ENCODE measurements at places on chromosomes 16 and 17.

- DNase-seq: no peak
Measured at GRCh38 chr17:19646788-19647696, 1.5 kb upstream of the ALDH3A2 start.

- no peak for DNase-seq
Measured at GRCh38 chr16:81449899-81450608, 5.4 kb downstream of the CMIP start.

DNA sequence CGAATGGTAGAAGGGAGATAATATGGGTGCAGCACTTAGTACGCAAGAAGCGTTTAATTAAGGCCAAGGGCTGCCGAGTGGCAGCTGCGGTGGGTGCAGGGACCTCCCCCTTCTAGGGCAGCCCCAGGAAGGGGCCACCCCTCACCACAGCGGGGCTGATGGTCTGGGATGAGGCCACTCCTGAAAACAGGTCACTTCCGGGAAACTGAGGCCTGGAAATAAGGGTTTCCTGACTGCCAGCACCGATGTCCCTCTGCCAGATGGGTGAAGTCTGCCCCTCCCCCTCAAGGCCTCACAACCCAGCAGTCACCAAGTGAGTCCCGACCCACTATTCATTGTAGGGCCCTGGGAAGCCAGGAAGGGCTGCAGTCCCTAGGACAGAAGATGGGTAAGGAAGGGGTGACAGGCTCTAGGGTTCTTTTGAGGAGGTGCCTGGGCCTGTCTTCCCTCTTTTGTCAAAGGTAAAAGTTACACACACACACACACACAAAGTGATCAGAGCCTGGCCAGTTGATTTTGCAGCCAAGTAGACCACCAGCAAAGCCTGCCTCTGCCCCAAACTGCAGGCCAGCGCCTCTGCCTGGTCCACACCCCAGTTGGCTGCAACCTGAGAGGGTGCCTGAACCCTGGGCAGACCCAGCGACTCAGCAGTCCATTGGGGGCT is 12.5 kb downstream of the SREBF1 start:
- no peak for DNase-seq

DNA sequence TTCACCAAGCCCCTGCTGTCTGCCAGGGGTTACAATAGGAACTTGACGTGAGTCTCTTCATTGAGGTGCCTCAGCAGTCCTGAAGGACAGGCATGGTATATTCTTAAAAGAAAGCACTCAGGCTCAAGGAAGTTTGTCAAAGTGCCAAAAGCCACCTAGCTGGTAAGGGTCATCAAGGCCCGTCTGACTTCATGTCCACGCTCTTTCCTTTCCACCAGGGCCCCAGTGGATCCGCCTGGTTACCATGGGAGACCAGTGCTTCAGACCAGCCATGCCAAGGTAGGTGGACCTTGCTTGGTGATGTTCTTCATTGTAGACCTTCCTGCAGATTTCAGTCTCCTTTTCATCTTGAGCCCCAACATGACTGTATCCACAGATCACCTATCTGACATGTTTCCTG is 27.6 kb upstream of the CCL1 start:
- no peak for DNase-seq

DNA sequence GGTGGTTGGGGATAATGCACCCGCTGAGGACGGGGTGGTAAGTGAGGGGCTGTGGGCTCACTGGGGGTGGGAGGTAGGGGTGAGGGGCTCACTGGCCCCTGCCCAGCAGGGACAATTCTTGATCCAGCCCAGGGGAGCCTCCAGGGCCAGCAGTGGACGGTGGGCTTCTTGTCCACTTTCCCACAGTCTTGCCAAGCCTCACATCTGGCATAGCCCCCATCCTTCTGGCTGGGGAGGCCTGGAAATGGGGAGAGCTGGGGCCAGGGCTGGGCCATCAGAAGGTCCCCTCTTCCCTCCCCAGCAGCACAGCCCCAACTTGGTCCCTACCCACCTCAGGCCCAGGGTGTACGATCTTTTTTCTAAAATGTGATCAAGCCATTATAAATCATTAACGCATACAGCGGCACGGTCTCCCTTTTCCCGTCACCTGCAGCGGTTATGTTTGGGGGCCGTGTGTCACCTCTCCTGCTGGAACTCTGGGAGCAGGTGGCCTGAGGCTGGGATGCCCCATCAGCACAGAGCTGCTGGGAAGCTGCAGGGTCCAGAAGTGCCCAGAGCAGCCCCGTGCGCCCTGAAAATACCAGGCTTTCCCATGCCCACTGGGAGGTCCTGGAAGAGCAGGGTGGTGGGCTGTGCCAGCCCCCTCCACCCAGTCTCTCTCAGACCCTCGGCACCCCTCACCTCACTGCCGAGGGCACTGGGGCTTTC is 7.2 kb upstream of the SETD6 start:
- no peak for DNase-seq

DNA sequence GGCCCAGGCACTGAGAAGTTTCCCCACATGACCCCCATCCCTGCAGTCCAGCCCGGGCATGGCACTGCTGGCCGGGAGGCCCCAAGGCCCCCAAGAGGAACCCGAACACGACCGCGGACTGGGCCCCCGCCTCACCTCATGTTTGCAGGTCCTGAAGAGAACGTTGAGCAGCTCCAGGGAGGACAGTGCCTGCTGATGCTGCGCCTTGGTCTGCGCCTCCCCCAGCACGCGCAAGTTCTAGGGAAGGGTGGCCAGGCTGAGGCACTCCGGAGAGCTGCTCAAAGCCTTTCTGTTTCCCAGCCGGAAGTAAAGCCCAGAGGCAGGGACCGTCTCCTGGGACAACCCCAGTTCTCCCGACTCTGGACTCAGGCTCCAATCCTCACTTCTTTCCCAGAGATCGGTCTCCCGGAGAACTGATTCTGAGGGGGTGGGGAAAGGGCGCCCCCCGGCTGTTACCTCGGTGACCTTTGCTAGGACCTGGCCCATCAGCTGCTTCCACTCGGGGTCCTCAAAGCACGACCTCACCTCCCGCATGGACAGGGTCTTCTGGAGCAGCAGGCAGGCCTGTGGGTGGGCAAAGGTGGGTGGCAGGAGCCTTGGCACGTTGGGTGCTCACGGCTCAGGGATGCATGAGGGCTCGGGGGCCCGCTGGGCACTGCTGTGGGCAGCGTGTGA is 13.7 kb downstream of the MYBBP1A start:
- no peak for DNase-seq

- DNase-seq: no peak
Measured at GRCh38 chr17:1091190-1091534, 88.6 kb downstream of the ABR start.

DNA sequence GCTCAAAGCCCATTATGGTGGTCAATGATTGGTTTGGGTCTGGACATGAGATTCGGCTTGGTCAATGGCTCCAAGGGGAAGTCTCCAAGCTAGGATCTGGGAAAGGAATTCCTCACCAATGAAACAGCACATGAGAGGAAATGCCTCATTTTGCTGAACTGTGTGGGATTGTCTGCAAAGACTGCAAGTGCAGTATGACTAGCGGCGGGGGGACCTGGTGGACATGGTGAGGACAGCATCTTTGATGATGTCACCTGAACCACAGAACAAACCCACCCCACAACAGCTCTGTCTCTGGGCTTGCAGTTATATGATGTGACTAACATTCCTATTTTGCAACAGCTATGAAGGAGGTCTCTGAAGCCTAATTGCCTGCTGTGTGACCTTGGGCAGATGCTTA is 50.6 kb upstream of the NKD1 start:
- DNase-seq: no peak

- DNase-seq: no peak
Measured at GRCh38 chr16:79756571-79756970, 156.0 kb upstream of the MAF start.

DNA sequence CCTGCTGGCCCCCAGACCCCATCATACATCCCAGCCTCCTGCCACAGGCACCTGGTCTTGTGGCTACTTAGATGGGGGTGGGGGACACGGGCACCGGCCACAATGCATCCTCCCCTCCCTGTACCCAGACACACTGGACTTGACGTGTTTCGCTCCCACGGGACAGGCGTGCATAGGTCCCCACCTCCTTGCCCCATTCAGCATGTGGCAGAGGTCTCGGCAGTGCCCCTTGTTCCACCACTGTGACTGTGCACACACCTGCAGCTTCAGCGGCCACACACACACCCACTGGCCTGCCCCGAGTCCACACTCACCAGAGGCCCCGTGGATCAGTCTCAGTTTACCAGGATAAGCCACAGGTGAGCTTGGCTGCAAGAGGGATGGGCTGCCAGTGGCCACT is 109.6 kb downstream of the ENGASE start:
- DNase-seq: no peak

- no peak for DNase-seq
Measured at GRCh38 chr16:68473358-68474070, 25.2 kb upstream of the SMPD3 start.

- no peak for DNase-seq
Measured at GRCh38 chr17:72403713-72404209, 282.9 kb downstream of the SOX9 start.

GRCh38 chr17:68955181-68955841 is at the start of gene ABCA8:
Gene ABCA8 (minus strand): TSS chr17:68955392. CDS start chr17:68942034, 13,358 bp downstream.
- no peak for DNase-seq

- DNase-seq: no peak
Measured at GRCh38 chr17:792277-792676, 10.1 kb downstream of the MRM3 start.

DNA sequence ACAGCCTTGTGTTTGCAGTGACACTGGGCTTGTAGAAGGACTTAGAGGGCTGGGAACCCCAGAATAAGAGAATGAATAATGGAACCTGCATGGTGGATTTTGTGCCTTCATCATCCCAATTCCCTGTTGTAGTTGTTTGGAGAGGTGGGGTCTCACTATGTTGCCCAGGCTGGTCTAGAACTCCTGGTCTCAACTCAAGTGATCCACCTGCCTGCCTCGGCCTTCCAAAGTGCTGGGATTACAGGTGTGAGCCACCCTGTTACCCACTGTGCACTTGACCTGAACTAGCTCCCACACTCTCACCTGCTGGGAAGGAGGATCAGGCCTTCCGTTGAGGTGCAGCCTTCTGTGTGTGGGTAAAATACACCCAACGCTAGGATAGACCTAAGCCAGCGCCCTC is 55.4 kb downstream of the RAP1GAP2 start:
- DNase-seq: no peak

DNA sequence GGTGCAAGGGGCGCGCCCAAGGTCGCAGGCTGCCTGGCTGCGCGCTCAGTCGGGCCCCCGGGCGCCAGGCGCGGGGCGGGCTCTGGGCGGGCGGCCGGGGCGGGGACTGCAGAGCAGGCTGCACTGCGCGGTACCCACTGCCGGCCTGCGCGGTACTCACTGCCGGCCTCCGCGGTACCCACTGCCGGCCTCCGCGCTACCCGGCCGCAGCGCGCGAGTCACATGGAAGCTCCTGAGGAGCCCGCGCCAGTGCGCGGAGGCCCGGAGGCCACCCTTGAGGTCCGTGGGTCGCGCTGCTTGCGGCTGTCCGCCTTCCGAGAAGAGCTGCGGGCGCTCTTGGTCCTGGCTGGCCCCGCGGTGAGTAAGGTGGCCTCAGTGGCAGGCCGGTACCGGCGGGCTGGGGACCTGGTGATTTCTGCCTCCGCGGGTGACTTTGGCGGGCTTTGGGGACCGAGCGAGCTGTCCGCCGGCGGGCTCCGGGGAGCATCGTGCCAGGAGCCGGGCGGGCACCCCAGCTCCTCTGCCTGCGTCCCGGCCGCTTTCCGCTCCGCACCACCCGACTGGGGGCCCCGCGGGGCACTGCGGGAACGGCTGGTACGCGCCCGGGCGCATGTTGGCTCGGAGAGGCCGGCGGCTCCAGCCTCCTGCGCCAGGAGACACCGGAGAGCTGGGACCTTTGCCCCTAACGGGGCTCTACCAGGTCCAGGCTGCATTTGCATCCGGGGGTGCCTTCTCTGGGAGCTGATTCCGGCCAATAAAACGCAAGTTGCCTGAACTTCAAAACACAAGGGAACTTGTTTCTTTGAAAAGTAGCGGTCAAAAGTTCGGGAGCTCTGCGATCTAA is at the start of gene SLC47A1:
TSS of gene SLC47A1 (plus strand) at position 137 of the 844 bp plus-strand sequence. CDS start at position 223, 86 bp downstream.
- no peak for DNase-seq

DNA sequence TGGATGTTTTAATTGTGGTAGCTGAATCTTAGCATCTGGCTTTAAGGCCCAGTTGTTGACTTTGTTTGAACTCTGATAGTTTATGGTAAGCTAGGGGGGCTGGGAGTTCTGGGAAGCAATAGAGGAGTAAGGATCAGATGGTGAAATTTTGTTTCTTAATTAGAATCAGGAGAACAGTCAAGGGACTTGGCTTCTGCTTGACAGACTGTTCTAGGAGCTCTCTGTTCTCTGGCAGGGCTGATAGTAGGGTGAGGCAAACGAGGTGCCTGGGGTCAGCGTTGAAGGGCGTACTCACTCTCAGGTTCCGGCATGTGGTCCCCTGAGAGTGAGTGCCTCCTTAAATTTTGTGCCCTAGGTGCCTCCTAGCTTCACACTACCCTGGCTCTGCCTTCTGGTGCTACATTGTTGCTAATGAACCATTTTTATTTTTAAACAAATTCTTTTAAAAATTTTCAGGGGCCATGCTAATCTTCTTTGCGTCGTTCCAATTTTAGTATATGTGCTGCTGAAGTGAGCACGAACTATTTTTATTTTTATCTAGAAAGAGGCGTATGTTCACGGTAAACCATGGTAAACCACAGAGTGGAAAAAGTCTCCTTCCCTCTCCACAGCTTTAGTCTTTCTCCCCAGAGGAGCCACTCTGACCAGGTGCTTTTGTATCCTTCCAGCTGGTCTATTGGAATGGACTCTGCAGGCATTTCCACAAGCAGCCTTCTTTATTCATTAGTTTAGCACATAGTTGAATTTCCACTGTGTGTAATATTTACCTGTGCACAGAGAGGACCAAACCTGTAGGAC is 19.7 kb downstream of the SLC7A6 start:
- no peak for DNase-seq

GRCh38 chr17:62064791-62065563 is at the start of gene MED13:
Gene MED13 (minus strand): TSS chr17:62065278. CDS start chr17:62065205, 73 bp downstream.
- DNase-seq: no peak

GRCh38 chr16:78198288-78198687 is 98.8 kb downstream of the WWOX start:
- no peak for DNase-seq

DNA sequence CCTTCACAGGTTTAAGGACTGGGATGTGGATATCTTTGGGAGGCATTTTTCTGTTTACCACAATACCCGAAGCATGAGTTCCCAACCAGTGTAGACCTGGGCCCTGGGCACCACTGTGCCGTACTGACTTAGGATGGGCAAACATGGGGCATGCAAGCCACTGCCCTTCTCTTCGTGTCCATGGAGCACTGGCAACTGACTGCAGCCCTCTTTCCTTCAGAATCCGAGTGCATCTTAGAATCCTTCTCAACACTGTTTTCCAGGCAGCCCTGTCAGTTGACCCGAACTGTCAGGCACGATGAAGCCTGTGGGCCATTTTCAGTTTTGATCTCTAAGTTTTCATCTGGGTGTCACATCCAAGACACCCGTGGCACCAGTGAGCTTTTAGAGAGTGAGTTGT is 59.2 kb downstream of the SHISA6 start:
- no peak for DNase-seq

DNA sequence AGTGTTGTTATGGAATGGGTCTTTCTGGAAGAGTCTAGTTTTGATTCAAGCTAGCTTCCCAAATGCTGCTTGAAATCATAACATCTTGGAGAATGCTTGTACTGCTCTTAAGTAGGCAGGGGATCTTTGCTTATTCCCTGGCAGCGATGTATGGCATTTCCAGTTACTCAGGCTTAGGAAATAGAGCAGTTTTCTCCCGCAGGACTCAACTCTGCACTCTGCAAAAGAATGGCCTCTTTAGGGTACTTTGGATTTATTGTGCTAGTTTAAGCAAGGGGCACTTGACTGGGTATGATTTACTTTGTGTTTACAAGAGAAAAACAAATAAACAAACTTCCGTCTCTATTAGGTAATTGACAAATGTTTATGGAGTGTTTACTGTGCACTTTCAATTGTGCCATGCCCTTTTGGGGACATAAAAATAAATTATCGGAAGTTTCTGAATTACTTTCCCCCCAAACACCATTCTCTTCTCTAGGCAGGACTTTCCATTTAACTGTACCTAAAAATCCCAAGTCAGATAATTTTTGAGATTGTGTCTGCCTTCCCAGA is 164.0 kb downstream of the MAP2K6 start:
- DNase-seq: no peak

All from iPS DF 19.7 (cell line).